Fibroblast of skin of abdomen (primary cell): ENCODE measurements at places on chromosomes 13 and 19.
A peak's percentile ranks its signal among the peaks of the same experiment; 100 is the strongest.

GRCh38 chr13:98473135-98473787 is 103.6 kb downstream of the STK24 start:
- no peak for DNase-seq

GRCh38 chr19:35076657-35077056 is 35.1 kb downstream of the HPN start:
- DNase-seq, result no peak

DNA sequence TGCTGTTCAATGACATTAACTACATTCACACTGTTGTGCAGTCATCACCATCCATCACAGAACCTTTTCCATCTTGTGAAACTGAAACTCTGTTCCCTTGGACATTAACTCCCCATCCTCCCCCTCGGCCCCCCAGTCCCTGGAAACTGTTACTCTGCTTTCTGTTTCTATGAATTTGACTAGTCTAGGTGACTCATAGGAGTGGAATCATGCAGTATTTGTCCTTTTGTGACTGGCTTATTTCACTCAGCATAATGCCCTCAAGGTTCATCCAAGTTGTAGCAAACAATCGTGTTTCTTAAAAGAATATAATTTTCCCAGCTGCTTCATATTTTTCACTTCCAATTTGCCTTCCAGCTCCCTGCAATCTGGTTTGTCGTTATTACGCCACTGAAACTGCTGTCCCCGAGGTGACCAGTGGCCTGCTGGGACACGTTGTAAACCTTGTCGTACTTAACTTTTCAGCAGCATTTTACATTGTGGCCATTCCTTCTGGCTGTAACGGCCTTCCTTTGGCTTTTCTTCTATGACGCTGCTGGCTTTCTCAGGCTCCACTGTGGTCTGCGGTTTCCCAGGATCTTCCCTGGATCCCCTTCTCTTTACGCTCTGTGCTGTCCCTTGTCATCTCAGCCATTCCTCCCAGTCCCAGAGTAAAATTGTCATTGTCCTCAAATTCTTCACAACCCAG is 74.0 kb downstream of the DHRS12 start:
- DNase-seq, result peak; percentile 88

DNA sequence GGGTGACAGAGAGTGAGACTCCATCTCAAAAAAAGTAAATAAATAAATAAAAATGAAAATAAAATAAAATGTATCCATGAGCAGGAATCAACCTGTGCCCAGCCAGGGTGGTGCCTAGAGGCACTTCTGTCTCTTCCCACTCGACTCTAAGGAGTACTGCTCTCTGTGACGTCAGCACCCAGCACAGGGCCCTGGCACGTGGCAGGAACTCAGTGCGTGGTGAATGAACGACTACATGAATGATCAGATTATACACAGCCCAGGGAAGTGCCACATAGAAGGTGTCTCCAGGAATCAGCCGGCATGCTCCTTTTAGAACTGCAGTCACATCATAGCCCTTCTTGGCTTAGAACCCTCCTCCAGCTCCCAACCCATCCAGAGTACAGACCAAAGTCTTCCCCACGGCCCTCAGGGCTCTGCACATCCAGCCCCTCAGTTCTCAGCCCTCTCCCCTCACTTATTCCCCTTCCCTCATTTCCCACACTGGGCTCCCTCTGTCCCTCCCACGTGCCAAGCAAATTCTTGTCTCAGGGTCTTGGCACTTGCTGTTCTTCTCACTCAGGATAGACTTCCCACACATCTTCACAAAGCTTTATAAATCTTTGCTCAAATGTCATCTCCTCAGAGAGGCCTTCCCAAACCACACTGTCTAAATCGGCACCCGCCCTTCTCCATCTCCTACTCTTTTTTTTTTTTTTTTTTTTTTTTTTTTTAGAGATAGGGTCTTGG is 4.2 kb downstream of the CLIP3 start:
- DNase-seq, result no peak

GRCh38 chr19:51701468-51702100 is 8.5 kb downstream of the SPACA6 start:
- DNase-seq, result no peak

- DNase-seq, result no peak
These were observed 18.9 kb downstream of the ADGRE3 start for GRCh38 chr19:14655726-14656125.

DNA sequence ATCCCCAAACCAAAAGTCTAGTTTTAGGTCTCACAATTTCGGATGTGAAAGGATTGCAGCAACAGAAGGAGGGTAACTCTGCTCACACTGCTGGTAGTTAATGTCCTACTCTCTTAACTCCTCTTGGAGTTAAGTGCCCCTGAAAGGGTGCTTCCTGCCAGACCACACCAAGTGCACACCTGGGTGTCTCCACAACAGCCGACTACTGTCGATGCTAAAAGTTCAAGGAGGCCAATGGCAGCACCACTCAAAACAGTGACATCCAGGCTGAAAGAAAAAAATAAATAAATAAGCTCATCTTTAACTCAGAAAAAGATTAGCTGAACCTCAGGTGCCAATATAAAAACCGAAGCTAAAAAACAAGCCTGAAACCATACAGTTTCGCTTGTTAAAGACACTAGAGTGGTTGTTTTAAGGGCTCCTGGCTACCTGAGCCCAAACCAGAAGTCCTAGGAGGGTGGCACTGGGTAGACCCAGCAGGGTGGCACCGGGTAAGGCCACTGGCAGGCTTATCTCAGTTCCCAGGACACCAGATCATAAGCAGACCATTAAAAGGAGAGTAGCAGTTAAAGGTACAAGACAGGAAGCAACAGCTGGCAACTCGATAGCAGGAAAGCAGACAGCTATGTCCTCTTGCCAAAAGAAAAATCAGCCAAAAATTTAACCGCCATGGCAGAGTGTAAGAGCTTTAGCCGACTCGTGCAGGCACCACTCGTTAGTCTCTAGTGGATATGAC is 39.3 kb downstream of the BRD4 start:
- no peak for DNase-seq

- DNase-seq, result no peak
These were observed 72.7 kb downstream of the SPACA7 start for GRCh38 chr13:112448621-112449544.

- DNase-seq, result peak; percentile 37
These were observed 12.1 kb upstream of the PSMD8 start for GRCh38 chr19:38362076-38362945.

GRCh38 chr13:32889986-32890565 is 126.1 kb upstream of the KL start:
- DNase-seq, result peak; percentile 9

GRCh38 chr19:45113628-45114027 is 20.6 kb downstream of the PPP1R37 start:
- DNase-seq, result no peak

- DNase-seq, result no peak
These were observed 7.5 kb downstream of the FUT2 start for GRCh38 chr19:48703316-48703715.

DNA sequence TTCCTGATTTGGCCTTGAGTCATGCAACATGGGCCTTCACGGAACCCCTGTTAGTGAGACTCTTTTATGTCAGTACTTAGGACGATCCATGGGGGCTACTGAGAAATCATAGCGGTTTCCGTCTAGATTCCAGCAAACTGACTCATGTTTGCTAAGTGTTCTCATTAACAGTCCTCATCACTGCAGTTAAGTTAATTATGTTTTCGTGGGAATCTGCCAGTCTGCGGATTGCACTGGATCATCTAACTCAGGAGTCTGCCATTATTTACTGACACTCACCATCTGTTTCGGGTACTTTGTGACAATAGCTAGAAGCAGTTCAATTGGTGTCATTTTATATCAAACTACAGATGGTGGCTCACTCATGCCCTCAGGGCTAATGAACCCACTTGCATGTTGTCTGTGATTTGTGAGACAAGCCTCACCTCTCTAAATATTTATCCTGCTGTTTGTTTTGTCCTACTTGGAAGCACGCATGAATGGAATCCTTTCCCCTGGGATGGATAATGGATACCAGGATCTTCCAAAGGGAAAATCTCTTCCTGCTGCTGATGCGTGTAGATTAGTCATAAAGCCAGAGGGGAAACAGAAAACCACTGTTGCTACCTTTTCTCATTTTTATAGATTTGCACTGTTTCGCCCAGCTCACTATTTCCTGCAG is 61.8 kb downstream of the RAB20 start:
- peak; percentile 70 for DNase-seq

DNA sequence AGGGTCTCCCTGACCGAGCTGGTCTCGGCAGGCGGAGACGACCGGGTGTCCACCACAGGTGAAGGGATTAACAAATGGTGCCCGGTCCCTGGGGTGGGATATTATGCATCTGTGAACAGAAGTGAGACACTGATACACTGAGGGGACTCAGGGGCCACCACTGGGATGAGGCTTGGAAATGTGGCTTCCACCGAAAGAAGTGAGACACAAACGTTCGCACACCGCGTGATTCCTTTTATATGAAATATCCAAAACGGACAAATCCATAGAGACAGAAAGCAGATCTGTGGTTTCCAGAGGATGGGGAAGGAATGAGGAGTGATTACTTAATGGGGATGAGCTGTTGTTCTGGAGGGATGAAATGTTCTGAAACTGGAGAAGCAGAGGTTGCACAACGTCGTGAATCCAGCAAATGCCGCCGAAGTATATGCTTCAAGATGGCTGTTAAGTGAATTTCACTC is 47.5 kb downstream of the C13orf46 start:
- peak; percentile 91 for DNase-seq

GRCh38 chr13:38348861-38349389 is 726 bp upstream of the UFM1 start:
- DNase-seq, result peak; percentile 13

GRCh38 chr19:28737021-28737895 is 475.7 kb downstream of the UQCRFS1 start:
- peak; percentile 54 for DNase-seq

GRCh38 chr13:40613192-40613818 is 53.1 kb downstream of the FOXO1 start:
- DNase-seq, result no peak

DNA sequence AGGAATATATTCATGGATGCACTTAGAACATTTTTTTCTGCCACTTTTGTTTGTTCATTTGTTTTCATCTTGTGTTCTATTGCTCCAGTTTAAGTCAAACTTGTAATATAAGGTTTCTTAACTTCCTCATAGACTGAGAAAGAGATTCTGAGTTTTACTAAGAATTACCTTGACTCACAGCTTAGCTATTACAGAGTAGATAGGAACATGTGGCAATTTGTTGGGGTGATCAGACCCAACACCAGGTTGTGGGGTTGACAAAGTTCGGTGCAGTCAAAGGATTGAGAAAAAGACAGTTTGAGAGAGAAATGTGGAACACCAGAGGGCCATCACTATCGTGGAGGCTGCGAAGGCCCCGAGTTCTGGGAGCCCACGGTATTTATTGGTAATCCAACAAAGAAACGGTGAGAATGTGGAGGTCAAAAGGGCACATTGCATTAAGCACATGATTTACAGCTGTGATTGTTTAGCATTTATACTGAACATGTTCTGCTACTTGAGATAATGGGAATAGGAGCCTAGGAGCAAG is 2526.0 kb downstream of the PCDH9 start:
- DNase-seq, result peak; percentile 5

DNA sequence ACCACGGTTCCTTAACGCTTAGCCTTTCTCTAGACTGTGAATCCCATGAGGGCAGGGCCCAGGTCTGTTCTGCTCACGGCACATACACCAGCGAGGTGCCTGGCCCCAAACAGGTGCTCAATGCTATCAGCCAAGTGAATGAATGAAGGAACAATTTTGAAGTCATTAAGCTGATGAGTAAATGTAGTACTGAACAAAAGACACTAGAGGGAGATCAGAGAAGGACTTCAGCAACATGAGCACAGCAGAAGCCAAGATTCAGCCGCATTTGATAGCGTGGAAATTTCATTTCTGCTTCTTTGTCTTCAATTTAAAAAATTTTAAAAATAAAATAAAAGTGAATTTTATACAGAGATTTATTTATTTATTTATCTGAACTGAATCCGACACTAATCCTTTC is 20.1 kb upstream of the MYO16 start:
- DNase-seq, result peak; percentile 4

DNA sequence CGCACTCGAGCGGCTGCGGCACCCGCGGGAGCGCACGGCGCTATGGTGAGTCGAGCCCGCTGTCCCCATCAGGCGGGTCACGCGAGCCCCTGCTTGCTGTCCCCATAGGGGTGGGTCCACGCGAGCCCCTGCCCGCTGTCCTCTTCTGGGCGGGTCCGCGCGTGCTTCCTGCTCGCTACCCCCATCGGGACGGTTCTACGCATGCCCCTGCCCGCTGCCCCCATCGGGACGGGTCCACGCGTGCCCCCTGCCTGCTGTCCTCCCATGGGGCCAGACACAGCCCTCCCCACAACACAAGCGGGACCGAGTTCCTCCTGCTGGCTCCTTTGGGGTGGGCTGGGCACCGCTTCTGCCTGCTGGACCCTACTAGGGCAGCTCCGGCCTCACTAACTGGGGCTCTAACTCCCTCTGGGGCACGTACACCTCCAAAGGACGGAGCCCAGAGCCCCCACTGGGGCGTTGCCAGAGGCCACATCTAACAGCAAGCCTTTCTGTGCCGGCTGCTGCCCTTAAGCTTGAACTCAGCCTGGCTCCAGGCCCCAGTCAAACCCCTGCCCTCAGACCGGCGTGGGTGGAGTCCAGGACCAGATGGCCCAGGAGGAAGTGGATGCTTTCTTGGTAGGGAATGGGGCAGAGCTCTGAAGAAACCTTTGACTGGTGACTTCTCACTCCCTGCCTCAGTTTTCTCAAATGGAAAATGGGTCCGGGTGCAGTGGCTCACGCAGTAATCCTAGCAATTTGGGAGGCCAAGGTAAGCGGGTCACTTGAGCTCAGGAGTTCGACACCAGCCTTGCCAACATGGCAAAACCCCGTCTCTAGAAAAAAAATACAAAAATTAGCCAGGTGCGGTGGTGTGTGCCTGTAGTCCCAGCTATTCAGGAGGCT is 722 bp downstream of the COLGALT1 start:
- peak; percentile 33 for DNase-seq

- DNase-seq, result no peak
These were observed 7.1 kb upstream of the DPP9 start for GRCh38 chr19:4730740-4731171.

DNA sequence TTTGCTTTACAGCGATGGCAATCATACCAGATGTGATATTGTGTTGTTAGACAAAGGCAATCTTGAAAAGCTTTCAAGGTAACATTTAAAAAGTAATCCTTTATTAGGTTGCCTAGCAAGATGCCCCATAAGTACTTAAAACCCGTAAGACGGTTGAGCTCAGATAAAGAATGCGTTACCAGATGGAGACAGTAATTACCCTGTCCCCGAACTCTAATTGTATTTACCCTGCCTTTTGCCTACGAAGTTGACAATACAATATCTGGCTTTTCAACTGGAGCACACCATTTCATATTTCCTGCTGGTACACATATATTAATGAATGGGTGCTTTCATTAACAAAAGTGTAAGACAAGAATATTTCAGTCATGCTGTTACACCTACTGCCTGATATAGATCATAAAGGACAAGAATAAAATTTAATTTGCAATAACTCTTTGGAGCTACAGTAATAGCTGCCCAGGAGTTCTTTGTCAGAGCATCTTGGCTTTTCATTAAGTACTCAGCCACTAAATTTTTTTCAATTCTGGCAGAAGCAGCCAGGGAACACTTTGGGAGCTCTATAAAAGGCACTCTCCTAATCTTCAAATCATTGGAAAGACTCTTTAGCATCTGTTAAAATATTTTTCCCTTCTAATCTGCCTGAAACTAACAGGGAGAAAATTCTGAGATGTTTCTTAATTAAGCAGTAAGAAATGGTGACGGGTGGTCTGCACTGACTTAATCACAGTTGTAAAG is 63.8 kb downstream of the DCT start:
- no peak for DNase-seq
